ENCODE measurements at places on chromosomes 2 and 18.

DNA sequence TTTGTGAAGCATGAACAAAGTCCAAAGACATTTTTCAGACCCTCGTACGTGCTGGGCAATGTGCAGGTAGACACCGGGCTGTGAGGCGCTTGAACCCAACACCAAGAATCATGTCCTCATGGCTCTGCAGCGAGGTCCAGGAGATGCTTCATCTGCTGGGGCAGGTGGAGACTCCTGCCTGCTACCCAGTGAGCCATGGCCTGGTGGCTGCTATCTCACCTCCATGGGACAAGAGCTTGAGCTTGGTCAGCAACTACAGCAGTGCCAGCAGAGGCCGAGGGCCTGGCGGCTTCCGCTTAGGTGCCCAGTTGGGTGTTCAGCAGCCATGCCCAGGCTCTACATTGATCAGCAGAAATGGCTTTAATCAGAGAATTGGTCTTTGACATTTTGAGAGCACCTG lies 281.0 kb upstream of the HS6ST1 start:
- DNase-seq = no peak

GRCh38 chr2:215885536-215885935 lies 127.8 kb downstream of the MREG start:
- no peak for DNase-seq

DNA sequence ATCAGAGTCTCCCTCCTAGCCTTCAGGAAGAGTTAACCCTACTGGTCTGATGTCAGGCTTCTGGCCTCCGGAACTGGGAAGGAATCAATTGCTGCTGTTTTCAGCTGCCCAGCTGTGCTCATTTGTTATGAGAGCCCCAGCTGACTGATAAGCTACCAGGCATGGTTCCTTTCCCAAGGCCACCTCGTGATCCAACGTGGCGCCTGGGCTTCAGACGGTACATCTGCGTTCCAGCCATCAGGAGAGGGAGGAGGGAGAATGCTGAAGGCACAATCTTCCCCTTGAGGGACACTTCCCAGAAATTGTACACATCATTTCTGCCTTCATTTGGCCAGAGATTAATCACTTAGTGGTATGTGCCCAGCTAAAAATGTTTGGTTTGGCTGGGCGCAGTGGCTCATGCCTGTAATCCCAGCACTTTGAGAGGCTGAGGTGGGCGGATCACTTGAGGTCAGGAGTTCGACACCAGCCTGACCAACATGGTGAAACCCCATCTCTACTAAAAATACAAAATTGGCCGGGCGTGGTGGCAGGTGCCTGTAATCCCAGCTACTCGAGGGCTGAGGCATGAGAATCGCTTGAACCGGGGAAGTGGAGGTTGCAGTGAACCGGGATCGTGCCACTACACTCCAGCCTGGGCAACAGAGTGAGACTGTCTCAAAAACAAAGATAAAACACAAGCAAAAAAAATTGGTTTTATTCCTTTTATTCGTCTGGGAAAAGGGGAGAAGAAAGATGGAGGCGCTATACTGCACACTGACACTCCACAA lies 10.5 kb upstream of the ARMC9 start:
- no peak for DNase-seq

DNA sequence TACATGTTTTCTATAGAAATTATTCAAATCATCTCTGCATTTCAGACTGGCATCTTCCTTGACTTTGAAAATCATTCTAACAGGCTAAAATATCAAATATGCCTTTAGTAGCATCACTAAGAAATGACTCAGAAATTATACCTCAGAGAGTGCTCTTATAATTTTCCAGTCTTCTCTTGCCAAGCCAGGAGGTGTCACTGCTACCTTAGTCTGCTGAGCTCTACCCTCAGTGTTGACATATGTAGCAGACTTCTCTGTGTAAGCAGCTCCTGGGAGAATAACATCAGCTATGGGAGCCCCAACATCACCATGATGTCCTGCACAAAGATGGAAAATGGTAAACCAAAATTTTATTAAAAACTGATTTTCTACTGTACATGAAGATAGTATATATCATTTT lies 31.6 kb downstream of the NDUFS1 start:
- no peak for DNase-seq

DNA sequence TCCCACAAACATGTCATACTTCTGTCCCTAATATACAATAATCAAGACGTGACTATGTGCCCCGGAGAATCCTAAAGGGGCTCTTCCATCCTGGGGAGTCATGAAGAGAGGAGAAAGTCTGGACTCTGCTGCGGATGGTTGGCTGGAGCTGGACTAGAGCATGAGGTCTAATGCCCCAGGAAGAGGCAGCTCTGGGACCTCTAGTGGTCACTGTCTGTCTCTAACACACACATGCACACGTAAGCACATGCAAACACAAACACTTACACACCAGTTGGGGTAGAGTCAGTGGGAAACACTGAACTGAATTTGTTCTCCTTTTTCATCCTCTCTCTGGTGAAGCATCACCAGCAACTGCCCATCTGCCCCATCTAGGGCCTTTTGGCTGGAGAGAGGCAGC lies 271.6 kb downstream of the TDRD15 start:
- DNase-seq = no peak

- DNase-seq = no peak
Measured at GRCh38 chr2:168120730-168121129, 126.7 kb downstream of the STK39 start.

- peak; percentile 47 for DNase-seq
Measured at GRCh38 chr2:102033031-102033749, 41.4 kb downstream of the IL1R2 start.

GRCh38 chr2:84969511-84970209 lies 1.3 kb upstream of the KCMF1 start:
- DNase-seq = peak; percentile 70

DNA sequence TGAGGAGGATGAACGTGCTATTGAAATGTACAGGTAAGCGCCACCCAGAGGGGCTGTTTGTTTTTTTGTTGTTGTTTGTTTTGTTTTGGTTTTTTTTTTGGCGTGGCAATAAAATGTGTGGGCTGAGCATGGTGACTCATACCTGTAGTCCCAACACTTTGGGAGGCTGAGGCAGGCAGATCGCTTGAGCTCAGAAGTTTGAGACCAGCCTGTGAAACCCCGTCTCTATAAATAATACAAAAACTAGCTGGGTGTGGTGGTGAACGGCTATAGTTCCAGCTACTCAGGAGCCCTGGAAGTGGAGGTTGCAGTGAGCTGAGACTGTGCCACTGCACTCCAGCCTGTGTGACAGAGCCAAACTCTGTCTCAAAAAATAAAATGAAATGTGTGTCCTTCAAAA lies 6.2 kb downstream of the PDCL3 start:
- no peak for DNase-seq

DNA sequence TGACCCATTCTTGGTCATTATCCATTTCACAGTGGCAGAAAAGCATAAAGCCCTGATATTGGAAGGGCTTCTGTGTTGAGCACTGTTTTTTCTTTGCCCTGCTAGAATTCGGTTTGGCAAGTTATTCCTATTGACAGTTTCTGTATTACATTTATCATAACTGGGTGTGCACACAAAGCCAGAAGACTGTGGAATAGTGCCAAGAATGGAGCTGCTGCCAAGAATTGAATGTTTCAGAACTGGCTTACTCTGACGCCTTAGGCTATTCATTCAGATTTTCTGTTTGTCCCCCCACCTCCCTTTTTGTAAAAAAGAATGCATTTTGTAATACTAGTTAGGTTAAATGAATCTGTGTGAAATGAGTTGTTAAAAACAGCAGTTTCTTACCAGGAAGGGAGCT lies 12.7 kb downstream of the KDM3A start:
- DNase-seq = no peak

DNA sequence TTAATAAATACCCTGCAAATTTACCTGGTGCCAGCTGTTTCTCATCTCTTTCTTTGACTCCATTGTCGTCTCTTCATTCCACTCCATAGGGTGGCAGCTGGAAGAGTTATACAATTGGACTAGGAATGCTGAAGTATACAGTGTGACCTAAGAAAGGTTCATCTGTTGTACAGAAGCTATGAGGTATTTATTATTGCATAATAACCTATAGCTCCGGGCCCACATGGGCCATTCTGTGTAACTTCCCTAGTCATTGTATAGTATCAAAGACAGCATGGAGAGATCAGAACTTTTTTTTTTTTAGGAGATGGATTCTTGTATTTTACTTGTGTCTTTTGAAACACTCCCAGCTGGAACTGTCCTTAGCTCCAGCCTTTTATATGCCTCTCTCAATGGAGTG lies 26.2 kb downstream of the BMP10 start:
- DNase-seq = no peak

DNA sequence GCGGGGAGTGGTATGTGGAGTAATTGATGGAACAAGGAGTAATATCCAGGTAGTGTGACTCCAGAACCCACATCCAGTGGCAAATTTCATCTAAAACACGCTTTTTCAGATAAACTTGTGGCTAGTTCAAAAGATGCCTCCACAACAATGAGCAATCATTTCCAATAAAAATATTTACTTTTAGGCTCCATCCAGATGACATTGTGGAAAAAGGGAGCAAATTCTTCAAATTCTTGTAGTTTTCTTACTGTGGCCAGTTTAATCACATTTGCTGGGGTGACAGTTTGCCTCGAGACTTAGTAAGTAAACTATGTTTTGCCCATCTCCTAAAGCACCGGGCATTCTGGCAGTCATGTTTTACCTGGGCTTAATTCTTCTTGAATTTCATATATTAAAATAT lies 243.6 kb downstream of the IRS1 start:
- no peak for DNase-seq

- DNase-seq = no peak
Measured at GRCh38 chr18:53862921-53863320, 361.5 kb downstream of the MBD2 start.

DNA sequence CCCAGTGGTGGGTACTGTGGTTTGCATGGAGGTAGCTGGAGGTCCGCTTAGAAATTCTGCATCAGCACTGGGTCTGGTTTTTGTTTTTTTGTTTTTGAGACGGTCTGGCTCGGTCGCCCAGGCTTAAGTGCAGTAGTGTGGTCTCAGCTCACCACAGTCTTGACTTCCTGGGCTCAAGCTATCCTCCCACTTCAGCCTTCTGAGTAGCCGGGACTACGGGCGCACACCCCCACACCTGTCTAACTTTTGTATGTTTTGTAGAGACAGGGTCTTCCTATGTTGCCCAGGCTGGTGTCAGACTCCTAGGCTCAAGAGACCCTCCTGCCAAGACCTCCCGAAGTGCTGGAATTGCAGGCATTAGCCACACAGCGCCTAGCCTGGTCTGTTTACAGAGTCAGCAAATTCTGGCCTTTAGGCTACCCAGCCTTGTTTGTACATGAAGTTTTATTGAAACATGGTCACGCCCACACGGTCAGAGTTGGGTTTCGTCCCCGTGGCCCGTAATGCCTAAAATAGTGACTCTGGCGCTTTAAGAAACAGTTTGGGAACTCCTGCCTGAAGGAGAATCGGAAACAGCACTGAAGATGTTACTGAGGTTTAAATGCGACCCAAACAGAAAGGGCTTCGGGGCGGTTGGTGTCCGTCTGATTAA lies 32.7 kb downstream of the CTDP1 start:
- DNase-seq = no peak

- DNase-seq = no peak
Measured at GRCh38 chr2:148948868-148949267, 73.8 kb downstream of the KIF5C start.

GRCh38 chr2:102238039-102238756 lies 51.4 kb downstream of the IL1RL2 start:
- no peak for DNase-seq

GRCh38 chr18:51082571-51083267 lies 52.7 kb downstream of the SMAD4 start:
- no peak for DNase-seq

DNA sequence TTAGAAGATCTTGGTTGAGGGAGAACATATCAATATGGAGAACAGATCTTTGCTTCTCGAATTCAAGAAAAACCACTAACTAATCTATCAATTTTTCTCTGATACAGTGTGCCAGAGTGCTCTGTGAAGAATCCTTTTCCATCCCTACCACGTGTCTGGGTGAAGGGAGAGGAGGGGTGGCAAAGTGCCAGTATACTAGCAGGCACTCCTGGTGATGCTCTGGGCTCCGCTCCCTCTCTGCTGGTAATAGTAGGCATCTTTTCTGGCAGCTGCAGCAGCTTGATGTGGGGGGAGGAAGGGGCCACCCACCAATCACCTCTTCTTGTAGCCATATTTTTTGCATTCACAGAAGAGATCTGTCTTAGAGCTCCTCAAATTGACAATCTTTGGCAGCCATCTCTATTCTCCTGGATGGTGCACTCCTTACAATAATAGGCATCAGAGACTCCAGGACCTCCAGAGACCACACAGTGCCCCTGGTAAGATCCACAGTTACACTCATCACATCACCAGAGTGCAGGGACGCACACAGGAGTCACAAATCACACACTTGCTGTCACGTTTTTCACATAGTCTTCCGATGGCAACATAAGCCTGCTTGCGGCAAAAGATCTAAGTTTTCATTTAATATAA lies 15.7 kb downstream of the STK39 start:
- no peak for DNase-seq

DNA sequence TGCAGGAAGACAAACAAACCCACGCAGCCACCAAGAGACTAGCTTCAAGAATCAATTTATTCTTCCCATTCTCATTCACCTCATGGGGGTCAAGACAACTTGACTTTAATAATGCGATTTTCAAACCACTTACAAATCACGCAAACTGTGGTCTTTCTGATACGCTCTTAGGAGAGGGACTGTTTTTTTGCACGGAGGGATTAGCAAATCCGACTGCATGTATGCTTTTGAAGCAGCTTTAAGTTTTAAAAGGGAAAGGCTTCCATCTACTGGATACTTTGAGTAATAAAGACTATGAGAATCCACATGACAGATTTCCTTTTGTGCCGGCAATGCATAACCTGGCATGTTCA lies 322.9 kb upstream of the KCNJ3 start:
- no peak for DNase-seq

GRCh38 chr2:26530240-26530540 lies 52.3 kb upstream of the OTOF start:
- DNase-seq = no peak

DNA sequence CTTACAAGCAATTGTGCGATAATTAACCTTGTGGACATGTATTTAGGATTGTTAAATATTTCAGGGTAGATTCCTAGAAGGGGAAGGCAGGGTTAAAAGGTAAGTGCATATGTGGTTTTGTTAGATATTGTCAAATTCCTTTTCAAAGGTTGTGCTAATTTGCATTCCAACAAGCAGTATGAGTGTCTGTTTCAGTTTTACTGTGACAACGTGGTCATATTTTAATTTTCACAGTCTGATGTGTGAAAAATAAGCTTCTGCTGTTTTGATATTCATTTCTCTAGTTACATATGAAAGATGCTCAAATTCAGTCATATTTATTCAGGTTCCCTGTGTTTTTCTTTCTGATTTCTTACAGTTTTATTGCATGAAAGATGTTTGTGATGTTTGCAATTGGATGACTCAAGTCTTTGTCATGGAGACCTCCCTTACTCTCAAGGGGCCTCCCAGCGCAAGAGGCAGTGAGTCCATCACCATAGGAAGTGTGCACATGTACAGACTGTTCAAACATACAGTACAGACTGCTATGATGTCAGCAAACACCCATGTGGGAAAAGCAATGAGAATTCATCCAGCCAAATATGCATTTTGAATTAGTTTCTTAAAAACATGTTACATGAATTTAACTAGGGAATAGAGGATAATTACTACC lies 310.8 kb downstream of the GALR1 start:
- DNase-seq = no peak

GRCh38 chr2:119408221-119408619 lies 23.4 kb upstream of the TMEM37 start:
- no peak for DNase-seq

- peak; percentile 62 for DNase-seq
Measured at GRCh38 chr2:99066075-99066958, 75.2 kb upstream of the C2orf15 start.
